ENCODE measurements at places on chromosomes 6 and 20.

DNA sequence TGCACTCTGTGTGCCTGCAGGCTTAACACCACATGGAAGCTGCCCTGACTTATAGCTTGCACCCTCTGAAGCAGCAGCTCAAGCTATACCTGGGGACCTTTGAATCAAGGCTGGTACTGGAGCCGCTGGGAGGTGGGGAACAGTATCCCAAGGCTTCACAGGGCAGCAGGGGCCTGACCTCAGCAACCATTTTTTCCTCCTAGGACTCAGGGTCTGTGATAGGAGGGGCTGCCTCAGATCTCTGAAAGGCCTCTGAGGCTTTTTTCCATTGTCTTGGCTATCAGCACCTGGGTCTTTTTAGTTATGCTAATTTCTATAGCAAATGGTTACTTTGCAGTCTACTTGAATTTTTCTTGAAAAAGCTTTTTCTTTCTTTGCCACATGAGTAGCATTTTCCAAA is 80.2 kb upstream of the OPRM1 start:
- DNase-seq: no peak

DNA sequence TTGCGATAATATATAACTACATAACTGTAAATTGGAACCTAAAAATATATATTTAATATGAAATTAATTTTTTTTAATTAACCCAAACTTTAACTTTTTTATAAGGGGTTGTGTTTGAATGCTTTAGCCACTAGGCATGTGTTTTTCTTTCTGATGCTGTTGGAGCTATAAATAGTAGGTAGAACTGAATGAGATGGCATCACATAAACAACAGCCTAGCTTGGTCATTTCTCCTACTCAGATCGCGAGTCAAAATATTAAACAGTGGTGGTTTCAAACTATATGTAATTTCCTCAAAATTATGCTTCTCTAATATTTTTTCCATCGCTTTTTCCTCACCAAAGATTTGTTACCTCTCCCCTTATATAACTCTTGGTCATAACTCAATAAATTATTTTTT is 243.2 kb downstream of the ARID1B start:
- DNase-seq: no peak

DNA sequence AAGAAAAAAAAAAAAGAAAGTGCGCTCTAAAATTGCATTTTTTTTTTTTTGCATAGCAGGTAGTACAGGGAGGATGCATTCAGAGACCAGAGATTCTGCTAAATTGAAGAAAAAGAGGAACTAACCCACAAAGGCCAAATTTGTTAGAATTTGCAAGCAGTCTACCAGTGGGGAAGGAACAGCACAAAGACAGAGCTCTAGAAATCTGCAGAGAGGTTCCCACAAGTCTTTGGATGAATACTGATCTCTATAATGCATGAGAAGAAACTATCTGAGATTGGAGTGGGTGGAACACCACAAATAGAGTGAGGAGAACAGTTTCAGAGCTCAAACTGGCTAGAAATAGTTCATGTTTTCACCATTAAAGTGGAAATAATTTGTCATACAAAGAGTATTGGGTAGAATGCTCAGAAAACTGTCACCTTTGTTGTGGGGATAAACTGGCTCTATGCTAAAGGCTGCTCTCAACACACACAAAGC is 79.6 kb upstream of the AHI1 start:
- DNase-seq: no peak

DNA sequence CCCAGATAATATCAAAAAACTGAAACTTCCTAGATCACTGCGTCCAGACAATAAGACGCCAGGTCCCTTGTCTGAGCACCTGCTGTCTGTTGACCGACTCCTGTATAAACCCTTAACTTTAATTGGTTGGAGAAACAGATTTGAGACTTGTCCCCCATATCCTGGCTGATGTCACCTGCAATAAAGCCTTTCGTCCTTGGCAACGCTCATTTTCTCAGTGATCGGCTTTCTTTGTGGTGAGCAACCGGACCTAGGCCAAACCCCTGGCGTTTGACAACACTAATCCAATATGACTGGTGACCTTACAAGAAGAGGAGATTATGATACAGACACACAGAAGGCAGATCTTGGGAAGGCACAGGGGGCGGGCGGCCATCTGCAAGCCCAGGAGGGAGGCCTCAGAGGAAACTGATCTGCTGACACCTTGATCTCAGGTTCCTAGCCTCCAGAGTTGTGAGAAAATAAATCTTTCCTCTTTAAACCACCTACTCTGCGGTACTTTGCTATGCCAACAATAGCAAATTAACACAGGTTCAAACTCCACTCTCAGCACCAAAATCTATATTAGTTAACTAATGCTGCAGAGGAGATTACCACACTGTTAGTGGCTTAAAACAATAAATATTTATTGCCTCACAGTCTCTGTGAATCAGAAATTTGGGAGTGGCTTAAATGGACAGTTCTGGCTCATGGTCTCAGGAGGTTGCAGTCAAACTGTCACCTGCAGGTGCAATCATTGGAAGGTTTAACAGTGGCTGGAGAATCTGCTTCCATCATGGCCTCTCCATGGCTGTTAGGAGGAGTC is 178.7 kb downstream of the OTOR start:
- no peak for DNase-seq

DNA sequence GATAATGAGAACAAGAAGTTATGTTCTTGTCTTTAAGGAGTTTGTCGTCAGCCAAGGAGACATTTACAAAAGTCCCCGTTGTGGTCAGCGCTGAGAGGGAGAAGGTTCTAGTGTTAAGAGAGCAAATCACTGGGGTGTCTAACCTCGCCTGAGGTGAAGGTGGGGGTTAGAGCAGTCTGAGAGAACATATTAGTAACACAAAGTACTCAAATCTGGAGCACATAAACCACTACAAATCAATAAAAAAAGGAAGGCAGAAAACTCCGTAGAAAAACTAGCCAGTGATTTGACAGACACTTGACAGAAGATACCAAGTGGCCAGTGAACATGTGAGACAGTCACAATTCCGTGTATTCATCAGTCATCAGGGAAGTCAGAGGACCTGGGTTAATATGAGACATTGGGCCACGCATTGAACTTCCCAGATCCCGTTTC is 45.4 kb downstream of the CDS2 start:
- DNase-seq: no peak

All from NCI-H2081 treated with DMSO at 0.1 percent for 48 hours (cell line).